ENCODE measurements at places on chromosomes 2 and 18.

- DNase-seq, result no peak
These were observed 71.3 kb upstream of the ACKR3 start for GRCh38 chr2:236498369-236498768.

DNA sequence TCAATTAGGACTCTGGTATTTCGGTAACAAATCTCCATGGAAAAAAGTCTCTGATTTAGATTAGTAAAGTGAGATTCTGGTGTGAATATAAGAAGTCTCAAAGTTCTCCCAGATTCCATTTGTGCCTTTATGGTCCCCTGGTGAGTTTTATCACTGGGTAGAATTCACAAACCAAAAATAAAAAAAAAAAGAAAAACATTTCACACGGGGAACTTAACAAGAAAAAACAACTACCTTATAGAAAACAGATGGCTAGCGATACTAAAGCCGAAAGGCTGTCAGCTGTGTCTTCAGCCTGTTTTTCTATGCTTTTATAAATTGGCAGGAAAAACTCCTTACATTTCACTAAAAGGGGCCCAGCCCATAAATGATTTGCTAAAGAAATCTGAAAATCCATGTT, 50.6 kb downstream of the COL5A2 start:
- DNase-seq, result no peak

DNA sequence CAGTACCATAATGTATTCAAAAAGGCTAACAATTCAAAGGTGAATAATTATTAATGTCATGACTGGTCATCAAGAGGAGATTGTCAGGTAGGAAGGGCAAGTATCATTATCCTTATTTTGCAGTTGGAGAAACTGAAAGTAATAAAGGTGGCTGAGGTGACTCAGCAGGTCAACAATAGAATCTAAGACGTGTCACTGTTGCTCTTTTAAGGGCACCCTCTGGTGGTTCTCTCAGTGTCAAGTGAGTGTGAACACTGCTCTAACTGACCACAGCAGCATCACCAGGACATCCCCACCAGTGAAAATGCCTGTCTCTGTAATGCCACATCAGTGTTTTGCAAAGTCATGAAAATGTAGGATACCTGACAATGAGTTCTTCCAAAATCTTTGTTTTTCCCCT, 69.7 kb downstream of the DCC start:
- no peak for DNase-seq

GRCh38 chr2:68653538-68653982, 10.2 kb downstream of the PROKR1 start:
- DNase-seq, result peak; percentile 12

- DNase-seq, result no peak
These were observed 41.4 kb downstream of the STEAP3 start for GRCh38 chr2:119264781-119265692.

DNA sequence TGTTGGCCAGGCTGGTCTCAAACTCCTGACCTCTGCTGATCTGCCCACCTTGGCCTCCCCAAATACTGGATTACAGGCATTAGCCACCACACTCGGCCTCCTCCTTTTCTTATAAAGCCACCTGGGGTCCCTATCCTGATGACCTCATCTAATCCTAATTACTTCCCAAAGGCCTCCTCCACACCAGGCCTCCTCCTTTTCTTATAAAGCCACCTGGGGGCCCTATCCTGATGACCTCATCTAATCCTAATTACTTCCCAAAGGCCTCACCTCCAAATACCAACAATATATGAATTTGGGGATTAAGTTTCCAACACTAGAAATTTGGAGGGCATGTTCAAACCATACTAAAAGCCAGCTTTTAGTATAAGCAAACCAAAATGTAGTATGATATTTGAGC, 9.7 kb upstream of the RMC1 start:
- no peak for DNase-seq

DNA sequence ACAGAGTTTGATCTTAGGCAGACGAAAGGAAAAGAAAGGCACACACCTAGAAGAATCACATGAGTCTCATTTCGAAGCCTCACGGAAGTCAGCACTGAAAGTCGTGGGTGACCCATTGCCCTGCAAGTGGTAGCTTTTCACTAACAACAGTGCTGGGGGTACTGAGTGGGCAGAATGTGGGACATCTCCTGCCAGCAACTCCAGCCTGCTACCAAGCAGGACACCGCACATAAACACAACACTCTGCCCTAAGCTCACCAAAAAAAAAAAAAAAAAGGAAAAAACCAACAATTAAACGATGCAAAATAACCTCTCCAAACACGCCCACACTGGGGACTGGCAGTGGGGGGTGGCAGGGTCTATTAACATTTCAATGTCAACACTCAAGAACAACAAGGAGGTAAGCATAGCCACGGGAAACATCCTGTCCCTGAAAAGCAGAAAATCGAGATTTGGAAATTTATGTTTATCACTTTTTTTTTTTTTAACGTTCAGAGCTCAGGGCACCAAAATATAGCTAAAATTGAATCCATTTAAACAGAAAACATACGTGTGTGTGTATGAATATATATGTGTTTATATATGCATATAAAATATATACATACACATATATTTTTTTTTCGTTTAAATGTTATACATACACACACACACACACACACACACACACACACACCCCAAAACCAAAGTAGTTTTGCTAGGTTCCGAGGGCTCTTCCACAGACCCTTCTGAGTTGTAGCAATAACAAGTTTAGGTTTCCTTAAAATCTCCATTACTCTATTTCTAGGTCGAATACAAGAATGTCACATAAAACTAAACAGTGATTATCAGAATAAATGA, 2.2 kb downstream of the INO80D start:
- DNase-seq, result no peak

GRCh38 chr18:78378403-78378802, 601.2 kb upstream of the SALL3 start:
- DNase-seq, result no peak

DNA sequence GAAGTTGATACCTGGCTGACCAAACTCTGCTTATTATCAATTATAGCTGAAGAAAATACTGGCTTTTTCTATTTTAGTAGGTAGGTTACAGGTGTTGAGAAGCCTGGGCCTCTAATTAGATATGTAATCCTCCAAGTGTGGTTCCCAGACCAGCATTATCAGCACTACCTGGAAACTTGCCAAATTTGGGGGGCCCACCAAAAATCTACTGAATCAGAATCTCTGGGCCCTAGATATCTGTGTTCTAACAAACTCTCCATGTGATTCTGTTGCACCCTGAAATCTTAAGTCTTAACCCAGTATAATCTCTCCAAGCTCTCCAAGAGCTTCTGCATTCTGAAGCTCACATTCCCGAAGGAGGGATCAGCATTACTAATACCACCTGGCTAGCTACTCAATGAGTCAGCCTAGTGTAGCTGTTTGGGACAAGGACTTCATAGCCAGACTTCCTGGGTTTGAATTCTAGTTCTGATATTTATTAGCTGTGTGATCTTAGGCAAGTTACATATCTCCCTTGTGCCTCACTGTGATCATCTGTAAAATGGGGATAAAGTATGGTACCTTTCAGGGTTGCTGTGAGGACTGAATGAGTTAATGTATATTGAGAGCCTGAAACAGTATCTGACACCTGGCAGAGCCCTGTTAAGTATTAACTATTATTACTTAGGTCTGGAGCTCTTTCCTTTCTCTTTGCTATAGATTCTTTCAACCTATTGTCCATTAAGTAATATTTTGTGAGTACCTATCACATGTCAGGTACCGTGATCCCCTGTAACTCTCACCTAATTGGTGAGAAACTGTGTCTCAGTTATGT, 94.1 kb upstream of the CD302 start:
- DNase-seq, result no peak

DNA sequence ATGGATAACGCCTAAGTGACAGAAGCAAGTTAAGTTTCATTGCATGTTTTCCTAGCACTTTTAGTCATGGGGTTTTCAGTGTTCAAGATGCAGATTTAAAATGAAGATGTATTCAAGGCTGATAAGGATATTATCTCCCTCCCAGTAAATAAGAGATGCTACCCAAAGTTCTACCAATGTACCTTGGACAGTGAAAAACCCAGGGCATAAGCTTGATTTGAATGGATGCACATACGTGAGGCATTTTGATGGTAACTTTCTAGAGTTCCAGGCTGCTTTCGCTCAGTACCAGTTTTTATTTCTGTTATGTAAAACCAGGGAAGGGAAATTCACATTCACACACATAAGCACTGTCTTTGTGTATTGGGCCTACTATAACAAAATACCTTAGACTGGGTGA, 90.3 kb downstream of the STK39 start:
- DNase-seq, result no peak

GRCh38 chr18:23548275-23548674, 38.0 kb downstream of the NPC1 start:
- DNase-seq, result no peak

- no peak for DNase-seq
These were observed 989.9 kb downstream of the DCDC2C start for GRCh38 chr2:4693266-4693665.

DNA sequence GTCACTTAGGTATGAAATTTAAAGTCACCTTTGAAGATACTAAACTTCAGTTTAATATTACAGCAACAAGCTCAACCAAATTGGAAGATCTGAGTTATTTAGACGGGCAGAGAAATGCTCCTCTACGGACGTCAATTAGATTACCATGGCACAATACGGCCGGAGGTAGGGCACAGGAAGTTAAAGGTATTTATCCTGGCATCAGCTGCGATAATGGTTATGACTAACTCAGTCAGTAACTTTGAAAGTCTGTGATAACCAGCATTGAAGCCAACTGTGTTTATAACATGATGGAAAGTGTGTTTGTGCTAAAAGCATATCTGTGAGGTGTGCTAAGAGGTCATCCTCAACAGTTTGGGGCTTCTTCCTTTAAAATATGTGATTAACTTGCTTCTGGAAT, 117.3 kb downstream of the WDSUB1 start:
- DNase-seq, result no peak

GRCh38 chr2:190069936-190070696, 7.6 kb upstream of the MSTN start:
- no peak for DNase-seq

DNA sequence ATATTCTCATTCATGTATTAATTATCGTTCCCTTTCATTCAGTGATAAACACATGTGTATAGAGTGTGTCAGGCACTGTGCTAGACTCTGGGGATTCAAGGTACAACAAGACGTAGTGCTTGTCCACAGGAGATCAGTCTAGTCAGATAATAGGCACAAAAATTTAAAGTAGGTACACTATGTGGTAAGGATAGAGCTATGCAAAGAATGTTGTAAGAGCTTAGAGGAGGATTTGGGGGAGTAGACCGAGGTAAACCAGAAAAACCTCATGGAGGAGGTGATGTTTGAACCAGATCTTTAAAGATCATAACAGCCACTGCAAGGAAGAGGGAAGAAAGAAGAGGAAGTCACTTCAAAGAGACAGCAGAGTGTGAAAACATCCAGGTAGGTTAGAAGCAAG, 256.9 kb upstream of the DDX18 start:
- no peak for DNase-seq

DNA sequence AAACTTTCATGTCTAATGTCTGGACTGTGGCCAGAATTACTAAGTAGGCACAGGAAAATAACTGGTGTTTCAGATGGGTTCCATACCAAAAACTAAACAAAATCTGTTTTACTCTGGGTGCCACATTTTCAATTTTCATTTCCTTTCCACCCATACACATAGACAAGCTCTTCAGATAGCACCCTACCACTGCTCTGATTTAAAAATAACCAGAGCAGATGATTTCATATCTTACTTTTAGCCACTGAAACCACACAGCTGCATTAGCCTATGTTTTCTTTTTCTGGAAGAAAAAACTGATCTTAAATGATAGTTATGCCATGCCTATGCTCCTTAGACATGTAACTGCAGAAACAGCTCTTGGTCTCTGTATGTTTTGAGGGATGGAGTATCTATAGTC, 647.6 kb downstream of the CPS1 start:
- DNase-seq, result no peak

- DNase-seq, result no peak
These were observed 381.4 kb downstream of the TNS1 start for GRCh38 chr2:217621391-217621801.

DNA sequence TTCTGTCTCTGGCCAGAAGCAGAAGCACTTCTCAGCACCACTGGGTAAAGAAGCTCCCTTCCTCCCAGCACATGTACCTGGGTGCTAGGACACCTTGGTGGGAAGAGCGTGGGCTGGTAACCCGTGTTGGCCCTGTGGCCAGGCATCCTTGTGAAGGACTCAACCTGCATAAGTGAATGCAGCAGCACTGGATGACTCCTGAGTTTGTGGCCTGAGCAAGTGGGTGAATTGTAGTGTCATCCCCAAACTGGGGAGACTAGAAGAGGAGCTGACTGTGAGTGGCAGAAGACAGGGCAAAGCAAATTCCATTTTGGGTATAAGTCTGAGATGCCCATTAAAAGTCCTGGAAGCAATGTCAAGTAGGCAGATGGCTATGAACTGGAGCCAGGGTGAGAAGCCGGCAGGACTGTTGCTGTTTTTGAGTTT, 63.4 kb downstream of the STAT1 start:
- no peak for DNase-seq

DNA sequence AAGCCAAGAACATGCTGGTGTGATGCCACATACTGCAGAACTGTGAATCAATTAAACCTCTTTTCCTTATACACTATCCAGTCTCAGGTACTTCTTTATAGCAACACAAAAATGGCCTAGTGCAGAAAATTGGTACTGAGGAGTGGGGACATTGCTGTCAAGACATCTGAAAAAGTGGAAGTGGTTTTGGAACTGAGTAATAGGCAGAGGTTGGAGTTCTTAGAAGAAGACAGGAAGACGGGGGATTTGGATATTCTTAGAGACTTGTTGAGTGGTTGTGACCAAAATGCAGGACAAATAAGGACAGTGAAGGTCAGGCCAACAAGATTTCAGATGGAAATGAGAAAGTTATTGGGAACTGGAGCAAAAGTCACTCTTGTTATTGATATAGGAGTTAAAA, 31.3 kb upstream of the CDH2 start:
- DNase-seq, result no peak

DNA sequence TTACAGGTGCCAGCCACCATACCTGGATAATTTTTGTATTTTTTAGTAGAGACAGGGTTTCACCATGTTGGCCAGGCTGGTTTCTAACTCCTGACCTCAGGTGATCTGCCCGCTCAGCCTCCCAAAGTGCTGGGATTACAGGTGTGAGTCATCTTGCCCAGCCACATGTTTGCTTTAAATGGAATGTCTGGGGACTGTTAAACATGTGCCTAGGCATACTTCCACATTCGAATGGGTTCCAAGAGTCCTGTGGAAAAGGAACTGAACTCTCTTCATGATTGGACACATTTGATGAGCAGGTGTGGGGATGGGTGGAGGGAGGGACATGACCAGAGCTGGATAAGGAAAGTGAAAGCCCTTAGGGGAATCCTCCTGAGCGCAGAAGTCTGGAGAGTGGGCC, 58.4 kb upstream of the GREB1L start:
- no peak for DNase-seq
